ENCODE measurements at places on chromosomes 5 and 9. TPM values are rescaled to one million over a fixed set of nuclear protein-coding genes. Genes with fewer than 3 reads are reported as not detected.

DNA sequence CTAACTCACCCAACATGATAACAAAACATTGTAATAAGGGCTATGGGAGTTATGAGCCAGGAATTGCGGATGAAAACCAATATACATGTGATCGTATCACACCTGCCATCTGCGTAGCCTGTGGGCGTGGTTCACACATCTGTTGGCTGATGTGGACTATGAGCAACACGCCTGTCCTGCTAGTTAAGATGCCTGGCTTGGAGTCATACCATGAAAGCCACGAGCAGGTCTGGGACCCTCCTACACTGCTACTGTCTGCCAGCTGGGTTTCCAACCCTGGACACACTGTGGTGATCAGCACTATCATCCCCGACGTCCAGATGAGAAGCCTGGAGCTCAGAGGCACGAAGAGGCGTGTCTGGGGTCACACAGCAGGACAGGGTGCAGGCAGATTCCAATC is 40.2 kb downstream of the STK10 start:
- DNase-seq: peak; percentile 35

The CSF2 gene
- total RNA-seq: not detected

- no peak for DNase-seq
Measured at GRCh38 chr9:83964973-83965349, 15.1 kb downstream of the HNRNPK start.

The MARCOL gene
- total RNA-seq: not detected

- DNase-seq: peak; percentile 36
Measured at GRCh38 chr9:120386390-120387131, 193.4 kb downstream of the CDK5RAP2 start.

- DNase-seq: no peak
Measured at GRCh38 chr9:129836311-129837007, 1.2 kb downstream of the USP20 start.

- no peak for DNase-seq
Measured at GRCh38 chr5:21802869-21803490, 1050.2 kb downstream of the CDH12 start.

- no peak for DNase-seq
Measured at GRCh38 chr5:73592551-73592950, 27.0 kb downstream of the UTP15 start.

GRCh38 chr5:151383011-151383410 is 35.7 kb upstream of the SLC36A2 start:
- DNase-seq: no peak

GRCh38 chr5:5572976-5573797 is 150.7 kb downstream of the ICE1 start:
- DNase-seq: no peak

DNA sequence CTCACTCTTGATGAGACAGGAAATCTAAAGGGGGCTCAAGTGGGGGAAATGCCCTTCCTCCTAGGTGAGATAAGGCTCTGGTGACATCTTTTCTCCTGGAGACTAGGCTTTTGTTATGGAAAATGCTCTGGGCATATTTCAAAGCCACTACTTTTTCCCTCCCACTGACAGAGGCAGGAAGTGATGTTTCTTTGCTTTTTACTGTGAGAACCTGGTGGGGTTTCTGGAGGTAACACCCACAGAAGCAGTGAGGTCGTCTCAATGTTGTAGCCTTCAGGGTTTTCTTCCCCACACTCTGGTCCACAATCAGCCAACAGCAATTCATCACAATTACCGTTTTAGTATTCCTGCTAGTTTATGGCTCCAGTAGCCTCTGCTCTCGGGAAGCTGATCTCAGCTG is 41.4 kb upstream of the FAM240B start:
- DNase-seq: no peak

DNA sequence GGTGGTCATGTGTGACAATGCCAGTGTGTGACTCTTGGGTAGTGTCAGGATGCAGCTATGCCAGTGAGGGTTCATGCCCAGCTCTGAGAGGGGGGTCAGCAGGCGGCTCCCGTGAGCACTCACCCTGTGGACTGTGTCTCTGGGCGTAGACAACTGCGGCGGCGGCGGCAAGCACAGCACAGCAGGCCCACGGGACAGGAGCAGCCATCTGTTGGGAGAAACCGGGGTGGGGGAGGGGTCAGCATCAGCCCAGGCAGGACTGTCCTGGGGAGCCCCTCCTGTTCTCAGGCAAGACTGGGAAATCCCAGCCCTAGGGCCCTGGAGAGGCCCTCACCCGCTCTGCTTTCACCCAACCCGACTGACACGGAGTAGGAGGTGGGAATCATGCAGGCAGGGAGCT is 20.8 kb downstream of the CNTFR start:
- DNase-seq: no peak

The DNM1 gene
- total RNA-seq: 7.3 TPM

GRCh38 chr5:39076757-39077728 is 2.8 kb upstream of the RICTOR start:
- no peak for DNase-seq

The HTR4 gene
- total RNA-seq: 0.70 TPM

DNA sequence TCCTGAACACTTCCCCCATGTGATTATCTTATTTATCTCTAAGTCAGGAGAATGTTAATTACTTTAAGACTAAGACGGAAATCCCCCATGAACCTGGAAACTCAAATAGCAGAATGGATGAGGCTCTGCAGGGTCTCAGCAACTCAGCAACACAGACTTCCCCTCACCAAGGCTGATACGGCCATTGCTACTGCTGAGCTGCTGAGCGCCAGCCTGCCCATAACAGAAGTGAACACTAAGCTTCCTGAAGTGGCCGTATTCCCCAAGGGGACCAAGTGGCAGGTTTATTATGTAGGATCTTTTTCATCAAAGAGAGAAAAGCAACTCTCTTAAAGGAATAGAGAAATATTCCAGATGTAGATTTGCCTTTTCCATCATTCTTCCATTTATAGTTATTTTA is 311.1 kb downstream of the RFX3 start:
- no peak for DNase-seq

The GLDC gene
- total RNA-seq: 0.11 TPM

DNA sequence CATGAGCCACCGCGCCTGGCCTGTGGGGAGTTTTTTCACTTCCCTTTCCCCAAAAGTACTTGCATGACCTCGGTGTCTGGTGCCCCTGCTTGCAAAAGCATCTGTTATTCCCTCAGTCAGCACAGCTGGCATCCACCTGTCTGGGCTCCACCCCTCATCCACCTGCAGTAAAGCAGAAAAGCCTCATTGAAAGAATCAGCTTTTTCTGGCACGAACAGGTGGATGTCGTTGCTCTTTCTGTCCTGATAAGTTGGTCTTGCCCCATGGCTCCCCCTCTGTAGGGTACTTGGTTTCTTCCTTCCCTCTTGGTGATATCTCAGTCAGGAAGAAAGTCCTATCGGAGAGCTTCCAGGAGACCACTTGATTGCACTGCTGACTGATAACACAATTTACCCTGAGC is 37.4 kb downstream of the WWC1 start:
- no peak for DNase-seq

GRCh38 chr5:141510850-141511601 is 22.1 kb downstream of the PCDHGC5 start:
- peak; percentile 63 for DNase-seq

The SPATA6L gene
- total RNA-seq: 2.4 TPM

The CA9 gene
- total RNA-seq: 0.48 TPM

DNA sequence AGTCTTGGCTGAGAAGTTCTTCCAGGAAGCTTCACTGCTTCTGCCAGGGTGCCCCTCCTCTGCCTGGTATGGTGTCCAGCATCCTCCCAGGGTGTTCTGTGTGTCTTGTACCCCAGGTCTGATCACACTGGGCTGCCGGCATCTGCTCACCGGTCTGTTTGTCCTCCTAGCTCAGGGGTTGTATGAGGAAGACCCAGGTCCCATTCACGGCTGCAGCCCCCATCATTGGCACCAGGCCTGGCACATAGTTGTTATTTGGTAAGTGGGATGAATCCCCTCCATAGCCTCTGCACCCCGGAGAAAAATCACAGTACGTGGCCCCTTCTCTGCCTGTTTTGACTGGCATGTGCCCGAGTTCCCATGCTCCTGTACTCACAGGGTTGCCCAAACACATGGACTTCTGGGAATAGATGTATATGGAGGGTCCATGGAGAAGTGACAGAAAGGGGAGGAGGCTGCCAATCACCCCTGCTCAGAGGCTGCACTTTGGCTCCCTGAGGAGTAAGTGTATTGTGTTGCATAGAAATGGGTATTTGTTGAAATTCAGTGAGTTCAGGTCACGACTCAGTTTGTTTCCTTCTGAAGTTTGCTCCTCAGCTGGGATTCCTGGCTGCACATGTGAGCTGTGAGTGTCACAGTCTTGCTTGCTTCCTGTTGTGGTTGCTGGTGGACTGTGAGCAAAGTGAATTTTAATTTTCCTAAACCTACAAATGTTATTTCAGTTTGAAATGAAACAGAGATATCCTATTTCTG is 96.2 kb downstream of the HSPA4 start:
- DNase-seq: no peak

GRCh38 chr5:81067406-81067805 is 107.2 kb downstream of the RASGRF2 start:
- DNase-seq: no peak

DNA sequence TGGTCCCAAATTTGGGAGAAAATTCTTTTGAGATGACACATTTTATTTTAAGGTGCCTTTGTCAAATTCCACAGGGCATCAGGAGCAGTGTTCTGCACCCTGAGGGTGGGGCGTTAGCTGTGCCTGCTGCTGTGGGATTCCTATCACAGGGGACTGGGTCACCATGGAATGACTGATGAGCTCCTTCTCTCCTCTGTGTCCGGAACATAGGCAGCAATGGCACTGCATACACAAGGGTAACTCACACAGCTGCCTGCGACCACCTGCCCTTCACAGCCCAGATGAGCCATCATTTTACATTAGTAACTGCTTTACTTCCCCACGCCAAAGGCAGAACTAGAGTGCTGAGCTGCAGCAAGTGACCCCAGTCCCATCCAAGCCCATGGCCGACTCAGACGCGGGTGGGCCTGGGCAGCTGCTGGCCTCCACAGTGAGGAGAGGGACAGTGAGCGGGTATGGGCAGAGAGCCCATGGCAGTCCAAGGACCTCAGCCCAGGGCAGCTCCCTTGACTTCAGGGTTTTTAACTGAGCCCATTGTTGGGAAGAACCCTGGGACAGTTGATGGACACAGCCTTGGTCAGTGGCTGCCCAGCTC is 93.7 kb downstream of the GADD45G start:
- no peak for DNase-seq

- peak; percentile 75 for DNase-seq
Measured at GRCh38 chr9:131478421-131478868, 24.3 kb upstream of the POMT1 start.

The SPATA9 gene
- total RNA-seq: not detected

DNA sequence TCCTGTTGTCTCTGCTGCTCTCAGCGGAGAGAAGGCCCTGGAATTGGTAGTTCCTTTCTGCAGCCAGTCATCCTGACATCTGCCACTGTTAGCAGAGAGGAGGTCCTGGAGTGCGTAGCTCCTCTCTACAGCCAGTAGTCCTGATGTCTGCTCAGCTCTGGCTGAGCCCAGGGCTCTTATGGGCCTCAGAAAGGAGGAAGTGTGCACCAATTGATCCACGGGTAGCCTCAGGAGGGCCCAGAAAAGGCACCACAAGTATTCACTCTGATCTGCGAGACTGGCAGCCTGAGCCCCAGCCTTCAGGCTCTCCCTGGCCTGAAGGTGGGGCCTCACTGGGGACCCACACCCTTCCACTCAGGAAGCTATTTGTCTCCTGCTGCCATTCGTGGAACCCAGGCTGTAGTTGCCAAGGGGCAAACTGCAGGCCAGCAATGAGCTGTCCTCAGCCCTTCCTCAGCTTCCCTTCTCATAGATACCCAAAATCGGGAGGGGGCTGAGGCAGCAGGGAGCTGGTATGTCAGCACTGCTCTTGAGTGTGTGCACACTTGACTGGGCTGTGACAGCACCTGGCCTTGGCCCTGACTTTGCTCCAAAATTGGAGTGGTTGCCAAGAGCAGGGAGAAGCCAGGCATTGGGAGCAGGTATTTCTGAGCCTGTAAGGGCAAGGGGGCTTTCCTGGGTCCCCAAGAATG is 1049.5 kb upstream of the ACO1 start:
- no peak for DNase-seq

DNA sequence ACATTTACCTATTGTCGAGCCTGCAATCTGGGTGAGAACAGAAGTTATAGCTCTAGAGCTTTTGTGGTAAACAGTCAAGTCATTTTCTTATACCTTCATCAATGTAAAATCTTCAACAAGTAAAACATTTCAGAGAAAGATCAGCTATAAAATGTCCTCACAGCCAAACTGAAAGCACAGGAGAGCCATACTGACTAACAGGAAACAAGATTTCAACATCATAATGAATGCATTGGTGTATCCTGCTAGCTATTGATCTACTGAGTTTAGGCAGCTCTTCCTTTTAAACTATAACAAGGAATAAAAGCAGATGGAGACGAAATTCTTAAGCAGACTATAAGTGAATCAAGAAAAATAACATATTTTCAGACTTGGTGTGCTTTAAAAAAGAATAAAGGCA is 1522.9 kb upstream of the WWC1 start:
- DNase-seq: no peak

The CTXN3 gene
- total RNA-seq: not detected

The ALDOB gene
- total RNA-seq: 0.13 TPM
